Effector CD8-positive, alpha-beta T cell (primary cell): ENCODE measurements at places on chromosomes 1 and 21.

- DNase-seq = no peak
Observed at GRCh38 chr21:43599728-43600127, 59.6 kb downstream of the HSF2BP start.

DNA sequence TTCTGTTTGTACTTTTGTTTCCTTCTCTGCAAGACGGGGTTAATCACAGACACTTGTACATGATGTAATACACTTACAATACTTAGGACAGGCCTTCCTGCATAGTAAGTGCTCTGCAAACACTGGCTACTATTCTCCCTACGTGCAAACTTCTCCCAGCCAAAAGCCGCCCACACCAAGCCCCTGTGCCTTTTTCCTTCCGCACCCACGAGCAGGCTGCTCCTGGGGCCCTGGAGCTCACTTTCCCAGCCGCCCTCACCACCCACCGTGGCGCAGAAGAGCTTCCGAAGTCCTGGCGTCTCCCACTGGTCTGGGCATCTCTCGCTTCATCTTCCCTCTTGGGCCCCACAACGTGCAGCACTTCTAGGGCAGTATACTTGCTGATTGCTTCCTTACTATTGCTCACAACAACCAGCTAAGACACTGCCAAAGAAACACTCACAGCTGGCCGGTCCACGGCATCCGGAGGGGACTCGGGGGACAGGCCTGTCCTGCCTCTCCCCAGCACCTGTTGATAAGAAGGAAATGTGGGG is 22.5 kb upstream of the GPR157 start:
- DNase-seq = no peak

GRCh38 chr1:185404907-185405568 is 88.0 kb upstream of the IVNS1ABP start:
- no peak for DNase-seq

DNA sequence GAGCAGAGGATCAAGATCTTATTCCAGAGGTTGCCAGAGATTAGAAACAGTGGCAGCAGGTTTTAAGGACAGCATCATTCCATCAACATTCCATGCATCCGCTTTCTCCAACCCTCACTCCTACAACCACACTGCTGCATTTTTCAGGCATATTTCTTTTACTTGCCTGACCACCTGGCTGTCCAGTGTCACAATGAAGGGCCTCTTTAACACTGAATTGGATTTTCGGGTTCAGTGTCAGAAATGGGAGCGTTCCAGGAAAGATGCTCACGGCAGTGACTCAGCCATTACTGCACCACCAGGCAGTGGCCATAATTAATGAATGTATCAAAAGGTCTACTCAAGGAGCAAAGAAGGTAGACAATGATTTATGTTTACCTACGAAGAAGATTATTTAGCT is 200.4 kb upstream of the ESRRG start:
- no peak for DNase-seq
